ENCODE measurements at places on chromosomes 2 and 18.

DNA sequence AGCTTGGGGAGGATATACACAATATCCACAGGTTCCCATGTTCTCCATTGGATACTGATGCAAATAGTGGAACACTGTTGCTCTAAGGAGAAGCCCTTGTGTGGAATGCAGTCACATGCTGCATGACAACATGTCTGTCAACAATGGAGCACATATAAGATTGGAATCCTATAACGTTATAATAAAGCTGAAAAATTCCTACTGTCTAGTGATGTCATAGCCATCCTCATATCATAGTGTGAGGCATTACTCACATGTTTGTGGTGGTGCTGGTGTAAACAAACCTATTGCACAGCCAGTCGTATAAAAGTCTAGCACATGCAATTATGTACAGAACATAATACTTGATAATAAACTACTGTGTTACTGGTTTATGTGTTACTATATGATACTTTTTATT is 394.7 kb downstream of the FBXO15 start:
- DNase-seq: no peak

DNA sequence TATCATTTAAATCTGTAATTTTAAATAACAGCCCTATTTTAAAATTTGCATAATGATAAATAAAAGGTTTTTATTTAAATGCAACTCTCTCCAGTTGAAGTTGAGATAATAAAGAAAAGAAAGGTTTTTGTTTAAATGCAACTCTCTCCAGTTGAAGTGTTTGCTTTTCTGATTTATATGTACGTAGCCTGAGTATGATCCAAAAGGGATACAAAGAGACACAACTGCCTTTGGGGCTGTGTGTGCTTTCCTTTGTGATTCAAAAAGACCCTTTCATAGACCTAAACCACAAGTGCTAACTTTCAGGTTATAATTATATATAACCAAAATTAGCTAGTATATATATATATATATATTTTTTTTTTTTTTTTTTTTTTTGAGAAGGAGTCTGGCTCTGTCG is 76.2 kb upstream of the MFF start:
- DNase-seq: no peak

- no peak for DNase-seq
Measured at GRCh38 chr2:200314976-200315567, 8.6 kb downstream of the SPATS2L start.

DNA sequence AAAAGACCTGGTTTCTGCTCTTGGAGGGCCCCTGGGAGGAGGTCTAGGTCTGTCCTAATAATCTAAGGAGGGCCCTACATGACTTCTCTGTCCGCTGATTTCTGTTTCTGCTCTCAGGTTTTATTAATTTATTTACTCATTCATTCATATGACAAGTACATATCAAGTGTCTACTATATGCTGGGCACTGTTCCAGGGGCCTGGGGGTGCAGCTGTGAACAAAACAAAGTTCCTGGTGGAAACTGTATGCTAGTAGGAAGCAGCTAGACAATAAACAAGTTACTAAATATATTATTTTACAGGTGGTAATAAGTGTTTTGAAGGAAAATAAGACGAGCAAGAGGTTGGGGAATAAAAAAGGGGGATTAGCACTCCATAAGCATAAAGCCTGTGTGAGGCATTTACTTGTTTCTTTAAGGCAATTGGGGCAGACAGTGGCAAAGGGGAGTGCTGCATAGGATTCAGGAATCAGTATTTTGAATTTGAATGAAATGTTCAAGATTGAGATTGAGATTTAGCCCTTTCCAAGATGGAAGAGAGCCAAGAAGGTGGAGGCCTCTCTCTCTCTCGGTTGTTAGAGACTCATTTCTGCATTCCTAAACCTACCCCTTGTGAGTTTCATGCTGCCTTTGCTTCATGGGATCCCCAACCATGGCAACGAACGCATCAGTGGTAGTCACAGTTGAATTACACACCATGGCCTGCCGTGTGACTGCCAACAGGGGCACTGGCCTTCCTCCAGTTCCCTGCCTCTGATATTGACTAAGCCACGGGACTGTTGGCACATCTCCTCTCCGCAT is 28.3 kb downstream of the DRC1 start:
- no peak for DNase-seq

- DNase-seq: no peak
Measured at GRCh38 chr2:219976871-219977270, 349.4 kb downstream of the SLC4A3 start.

DNA sequence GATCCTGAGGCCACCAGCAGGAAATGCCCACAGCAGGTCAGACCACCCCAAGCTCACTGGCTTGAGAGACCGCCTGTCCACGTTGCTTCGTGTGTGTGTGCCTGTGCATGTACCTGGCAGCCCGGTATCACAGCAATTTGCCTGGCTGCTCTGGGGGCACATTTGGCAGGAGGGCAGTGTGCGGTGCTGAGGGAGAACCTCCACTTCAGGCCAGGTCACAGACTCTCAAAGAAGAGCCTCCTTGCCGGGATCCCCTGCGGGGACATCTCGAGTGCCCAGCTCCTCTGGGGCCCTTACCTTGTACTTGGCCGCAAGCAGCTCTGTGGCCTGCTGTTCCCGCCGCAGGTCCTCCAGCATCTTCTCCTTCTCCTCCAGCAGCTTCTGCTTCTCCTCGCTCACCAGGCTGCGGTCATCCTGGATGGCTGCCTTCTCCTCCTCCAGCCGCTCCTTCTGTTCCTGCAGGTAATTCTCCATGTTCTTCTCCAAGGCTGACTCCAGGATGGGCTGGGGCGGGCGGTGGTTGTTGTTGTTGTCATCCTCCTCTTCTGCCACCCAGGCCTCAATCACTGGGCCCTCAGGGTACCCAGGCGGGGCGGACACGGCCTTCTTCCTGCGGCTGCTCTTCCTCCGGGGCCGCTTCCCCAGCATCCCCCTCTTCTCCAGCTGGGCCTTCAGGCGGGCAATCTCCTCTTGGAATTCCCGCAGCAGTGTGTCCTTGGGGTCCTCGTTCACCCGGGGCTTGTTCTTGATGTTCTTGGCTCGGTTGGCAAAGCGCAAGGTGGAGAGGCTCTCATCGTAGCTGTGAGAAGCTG is 2.0 kb downstream of the KIF3C start:
- DNase-seq: no peak

GRCh38 chr18:36051760-36052159 is 15.6 kb downstream of the RPRD1A start:
- no peak for DNase-seq

DNA sequence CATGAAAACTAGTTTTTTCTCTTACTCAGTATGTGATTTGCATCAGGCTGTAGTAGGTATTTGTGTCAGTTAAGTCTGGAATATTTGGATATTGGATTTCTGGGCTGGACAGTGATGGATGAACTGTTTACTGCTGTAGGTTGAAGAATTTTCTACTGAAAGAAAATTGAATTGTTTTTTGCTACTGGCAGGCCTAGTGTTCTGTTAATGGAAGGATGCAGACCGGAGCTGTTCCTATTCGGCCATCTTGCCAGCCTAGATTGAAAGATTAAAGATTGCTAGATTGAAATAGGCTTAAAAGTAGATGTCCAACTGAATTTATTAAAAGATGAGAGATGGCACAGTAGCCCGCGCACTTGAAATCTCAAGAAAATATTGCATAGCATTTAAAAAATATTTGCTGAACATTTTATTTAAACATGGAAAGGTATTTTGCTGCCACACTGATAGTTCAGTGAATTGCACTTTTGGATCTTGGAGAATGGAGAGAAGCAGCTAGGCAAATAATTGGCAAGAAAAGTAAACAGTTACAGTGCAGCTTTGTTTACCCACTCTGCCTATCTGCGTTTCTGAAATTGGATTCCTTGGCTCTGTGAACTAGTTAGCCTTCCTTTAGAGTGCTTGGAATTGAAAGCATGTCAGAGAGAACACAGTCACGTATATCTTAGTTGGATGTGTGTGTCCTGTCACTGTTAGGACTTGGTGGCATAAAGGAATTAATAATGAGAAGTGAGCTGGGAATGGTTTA is 54.1 kb downstream of the EPB41L5 start:
- DNase-seq: peak; percentile 60

DNA sequence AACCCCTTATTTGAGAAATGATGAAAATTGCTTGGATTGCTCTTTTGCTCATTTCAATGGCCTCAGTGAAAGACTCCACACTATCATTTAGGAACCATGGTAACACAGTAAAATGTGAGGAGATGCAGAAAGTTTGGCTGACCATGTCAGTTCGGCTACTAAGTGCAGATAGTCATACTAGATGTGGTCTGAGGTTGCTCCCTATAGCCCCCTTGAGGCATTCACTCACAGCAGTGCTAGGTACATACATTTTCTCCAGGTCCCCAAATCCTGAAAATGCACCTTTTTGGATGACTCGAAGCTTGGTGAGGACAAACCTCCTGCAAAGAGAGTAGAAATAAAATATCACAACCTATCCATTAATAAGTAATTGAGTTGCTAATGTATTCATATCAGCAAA is 86.3 kb downstream of the FSHR start:
- DNase-seq: no peak

GRCh38 chr2:98335271-98335670 is 11.0 kb upstream of the CNGA3 start:
- DNase-seq: no peak

DNA sequence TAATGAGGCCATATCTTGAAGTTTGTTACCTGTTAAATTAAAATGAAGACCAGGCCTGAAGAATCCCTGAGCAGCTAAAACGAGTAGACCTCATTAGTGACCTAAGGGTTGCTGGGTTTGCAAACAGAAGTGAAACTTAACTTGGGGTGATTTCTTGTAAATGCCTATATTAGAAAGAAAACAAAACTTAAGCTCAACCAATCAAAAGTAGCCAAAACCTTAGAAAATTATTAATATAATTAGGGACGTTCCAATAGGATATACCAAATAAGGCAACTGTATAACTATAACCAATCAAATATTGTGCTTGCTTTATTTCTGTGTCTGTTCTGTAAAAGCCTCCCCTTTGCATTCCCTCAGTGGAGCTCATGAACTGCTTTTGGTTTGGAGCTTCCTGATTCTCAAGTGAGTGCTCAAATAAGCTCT is 137.9 kb upstream of the VRK2 start:
- DNase-seq: no peak

DNA sequence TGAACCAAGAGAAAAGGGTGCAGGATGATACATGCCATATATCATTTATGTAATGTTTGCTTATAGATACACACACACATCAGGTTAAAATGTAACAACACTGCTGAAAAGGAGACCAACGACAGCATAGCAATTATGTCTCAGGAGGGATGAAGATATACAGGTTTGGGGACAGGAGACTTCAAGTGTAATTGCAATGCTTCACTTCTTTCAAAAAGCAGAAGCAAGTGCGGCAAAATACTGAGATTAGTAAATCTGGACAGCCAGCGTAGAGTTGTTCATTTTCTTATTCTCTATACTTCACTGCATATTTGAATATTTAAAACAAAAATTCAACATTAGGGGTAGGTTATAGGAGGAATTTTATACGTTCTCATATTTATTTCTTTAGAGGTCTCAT is 87.2 kb downstream of the L3MBTL4 start:
- no peak for DNase-seq

DNA sequence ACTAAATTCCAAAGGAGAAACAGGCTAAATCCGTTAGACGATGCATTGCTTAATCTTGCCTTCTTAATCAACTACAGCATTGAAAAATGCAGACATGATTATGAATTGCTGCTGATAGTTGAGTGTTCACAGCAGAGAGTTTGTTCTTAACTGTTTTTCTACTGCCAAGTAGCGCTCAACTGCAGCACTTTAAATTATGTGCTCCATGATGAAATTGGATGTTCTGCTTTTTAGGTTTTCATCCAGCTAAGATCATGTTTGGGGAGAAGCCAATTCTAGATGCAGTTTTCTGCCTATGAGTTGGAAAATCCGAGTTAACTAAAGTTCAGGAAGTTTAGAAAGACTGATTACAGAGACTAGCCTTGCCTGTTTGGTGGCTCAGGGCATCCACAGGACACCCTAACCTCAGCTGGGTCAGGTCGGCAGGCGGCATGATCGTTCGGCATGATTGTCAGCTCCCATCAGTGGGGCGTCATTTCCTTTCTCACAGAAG is 119.4 kb upstream of the PIEZO2 start:
- peak; percentile 79 for DNase-seq

DNA sequence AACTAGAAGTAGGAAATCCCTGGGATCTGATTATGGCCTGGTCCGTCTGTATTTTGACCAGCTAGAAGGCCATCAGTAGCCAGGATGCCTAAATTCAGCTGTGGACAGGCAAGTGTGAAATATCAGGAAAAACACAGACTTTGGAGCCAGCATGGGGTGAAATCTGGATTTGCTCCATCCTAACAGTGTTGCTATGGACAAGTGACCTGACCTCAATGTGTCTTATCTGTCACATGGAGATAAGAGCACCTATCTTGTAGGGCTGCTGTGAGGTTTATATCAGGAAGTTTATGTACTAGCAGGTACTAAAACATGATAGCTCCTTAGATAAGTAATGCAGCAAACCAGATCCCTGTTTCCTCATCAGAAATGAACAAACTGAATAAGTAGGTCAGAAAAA is 460.4 kb downstream of the STK39 start:
- DNase-seq: no peak

All from adipocyte (in vitro differentiated cells).